ENCODE measurements at places on chromosomes 4 and X. TPM values are rescaled to one million over a fixed set of nuclear protein-coding genes. Genes with fewer than 3 reads are reported as not detected.

NAA11 gene
- total RNA-seq: not detected

UGT2B7 gene
- total RNA-seq: not detected

GRCh38 chr4:174422893-174423256 is 99.4 kb downstream of the HPGD start:
- no peak overlapping the region for H3K4me3 ChIP-seq
- H3K27ac ChIP-seq: no peak overlapping the region
- peaks cover 11% of the 10 kb centered on the region for H3K27me3 ChIP-seq
- peaks cover 10% of the 10 kb centered on the region for H3K4me1 ChIP-seq
- H3K36me3 ChIP-seq: no peaks in the 10 kb centered on the region

GRCh38 chrX:12946406-12946805 is 28.5 kb upstream of the TMSB4X start:
- no peaks in the 10 kb centered on the region for H3K27me3 ChIP-seq
- peak overlapping the region; percentile 96 for H3K27ac ChIP-seq
- H3K4me1 ChIP-seq: peaks cover 50% of the 10 kb centered on the region
- no peak for DNase-seq
- H3K4me3 ChIP-seq: no peak overlapping the region

- H3K36me3 ChIP-seq: no peaks in the 10 kb centered on the region
- peaks cover 63% of the 10 kb centered on the region for H3K27me3 ChIP-seq
- peak overlapping the region; percentile 70 for H3K4me3 ChIP-seq
- peak; percentile 10 for DNase-seq
- peaks cover 27% of the 10 kb centered on the region for H3K4me1 ChIP-seq
- H3K27ac ChIP-seq: no peak overlapping the region
Observed at GRCh38 chr4:125316401-125316790, 1.6 kb downstream of the FAT4 start.

- H3K27me3 ChIP-seq: no peaks in the 10 kb centered on the region
- H3K4me1 ChIP-seq: peaks cover 38% of the 10 kb centered on the region
- peak; percentile 26 for DNase-seq
- H3K4me3 ChIP-seq: peak overlapping the region; percentile 3
Observed at GRCh38 chrX:39487166-39487968, 610.4 kb downstream of the BCOR start.

GRCh38 chrX:135596495-135596894 is 76.0 kb downstream of the INTS6L start:
- peak; percentile 58 for DNase-seq
- no peaks in the 10 kb centered on the region for H3K4me1 ChIP-seq
- no peaks in the 10 kb centered on the region for H3K36me3 ChIP-seq
- H3K27ac ChIP-seq: no peak overlapping the region

AWAT1 gene
- total RNA-seq: not detected

DNA sequence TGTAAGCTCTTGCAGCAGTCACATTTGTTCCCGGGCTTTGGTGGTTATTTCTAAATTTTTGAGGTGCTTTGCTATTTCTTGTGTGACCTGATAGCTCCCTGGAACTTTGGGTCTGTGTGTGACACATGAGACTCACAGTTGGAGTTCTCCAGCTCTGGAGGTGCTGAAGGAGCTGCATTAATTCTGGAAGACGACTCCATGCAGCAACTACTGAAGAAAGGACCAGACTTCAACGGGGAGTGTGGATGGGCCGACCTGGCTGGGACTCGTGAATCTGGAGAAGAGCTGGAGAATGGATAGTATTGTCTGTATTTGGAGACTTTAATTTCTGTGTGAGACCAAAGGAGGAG is 1.5 kb downstream of the MRFAP1 start:
- peaks cover 29% of the 10 kb centered on the region for H3K4me1 ChIP-seq
- peak overlapping the region; percentile 99 for H3K27ac ChIP-seq
- H3K27me3 ChIP-seq: no peaks in the 10 kb centered on the region
- DNase-seq: no peak
- peak overlapping the region; percentile 100 for H3K4me3 ChIP-seq
- H3K36me3 ChIP-seq: peaks cover 33% of the 10 kb centered on the region

ARMCX1 gene
- 1.6 TPM for total RNA-seq

- H3K27ac ChIP-seq: no peak overlapping the region
- H3K27me3 ChIP-seq: peaks cover 1% of the 10 kb centered on the region
- no peaks in the 10 kb centered on the region for H3K4me1 ChIP-seq
- no peak for DNase-seq
- no peaks in the 10 kb centered on the region for H3K36me3 ChIP-seq
Observed at GRCh38 chr4:5511791-5512190, 196.6 kb downstream of the EVC2 start.

- no peak for DNase-seq
- H3K4me1 ChIP-seq: peaks cover 74% of the 10 kb centered on the region
- H3K4me3 ChIP-seq: peak overlapping the region; percentile 81
- no peaks in the 10 kb centered on the region for H3K27me3 ChIP-seq
Observed at GRCh38 chr4:89300499-89300898, 7.1 kb downstream of the GPRIN3 start.

DNA sequence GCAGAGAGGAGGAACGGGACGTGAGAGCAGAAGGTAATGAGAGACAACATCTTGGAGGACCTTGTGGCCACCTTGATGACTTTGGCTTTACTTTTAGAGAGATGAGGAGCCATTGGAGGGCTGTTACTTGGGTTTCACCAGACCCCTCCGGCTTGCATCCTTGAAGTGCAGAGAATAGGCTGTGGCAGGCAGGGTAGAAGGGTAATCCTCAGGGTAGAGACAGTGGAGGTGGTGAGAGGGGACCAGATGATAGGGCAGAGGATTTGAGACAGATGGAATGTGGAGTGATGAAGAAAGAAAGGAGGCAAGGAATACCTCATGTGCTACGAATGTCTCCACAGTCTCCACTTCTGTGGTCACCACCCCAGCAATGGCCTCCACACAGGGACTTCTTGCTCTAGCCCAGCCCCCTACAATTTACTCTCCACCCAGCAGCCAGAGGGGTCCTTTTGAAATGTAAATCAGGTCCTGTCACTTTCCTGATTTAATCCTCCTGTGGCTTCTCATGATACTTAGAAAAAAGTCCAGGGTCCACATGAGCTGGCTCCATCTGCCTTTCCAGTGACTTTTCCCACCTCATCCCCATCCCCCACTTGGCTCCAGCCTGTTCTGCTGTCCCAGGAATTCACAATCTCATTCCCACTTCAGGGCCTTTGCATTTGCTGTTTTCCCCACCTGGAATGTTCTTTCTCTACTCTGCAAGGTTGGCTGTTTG is 115.0 kb downstream of the PJA1 start:
- no peak for DNase-seq
- no peaks in the 10 kb centered on the region for H3K27me3 ChIP-seq

TMEM31 gene
- 0.52 TPM for total RNA-seq

DNA sequence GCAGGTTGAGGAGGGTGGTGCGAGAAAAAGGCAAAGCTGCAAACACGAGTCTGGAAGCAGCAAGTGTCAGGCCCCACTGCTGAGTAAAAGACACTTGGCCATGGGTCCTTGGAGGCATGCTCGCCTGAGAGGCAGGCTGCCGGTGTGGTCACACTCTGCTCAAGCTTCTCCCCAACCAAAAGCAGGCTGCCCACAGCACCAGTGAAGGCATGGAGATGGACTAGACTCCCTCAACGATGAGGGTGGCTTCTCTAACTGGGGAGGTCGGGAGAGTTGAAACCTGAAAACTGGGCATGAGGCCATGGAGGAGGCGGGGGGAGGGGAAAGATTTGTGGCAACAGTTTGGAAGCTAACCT is 86.5 kb downstream of the ATG4A start:
- no peaks in the 10 kb centered on the region for H3K36me3 ChIP-seq
- no peak overlapping the region for H3K4me3 ChIP-seq
- H3K4me1 ChIP-seq: no peaks in the 10 kb centered on the region
- no peak for DNase-seq

FAM47E gene
- total RNA-seq: not detected

DNA sequence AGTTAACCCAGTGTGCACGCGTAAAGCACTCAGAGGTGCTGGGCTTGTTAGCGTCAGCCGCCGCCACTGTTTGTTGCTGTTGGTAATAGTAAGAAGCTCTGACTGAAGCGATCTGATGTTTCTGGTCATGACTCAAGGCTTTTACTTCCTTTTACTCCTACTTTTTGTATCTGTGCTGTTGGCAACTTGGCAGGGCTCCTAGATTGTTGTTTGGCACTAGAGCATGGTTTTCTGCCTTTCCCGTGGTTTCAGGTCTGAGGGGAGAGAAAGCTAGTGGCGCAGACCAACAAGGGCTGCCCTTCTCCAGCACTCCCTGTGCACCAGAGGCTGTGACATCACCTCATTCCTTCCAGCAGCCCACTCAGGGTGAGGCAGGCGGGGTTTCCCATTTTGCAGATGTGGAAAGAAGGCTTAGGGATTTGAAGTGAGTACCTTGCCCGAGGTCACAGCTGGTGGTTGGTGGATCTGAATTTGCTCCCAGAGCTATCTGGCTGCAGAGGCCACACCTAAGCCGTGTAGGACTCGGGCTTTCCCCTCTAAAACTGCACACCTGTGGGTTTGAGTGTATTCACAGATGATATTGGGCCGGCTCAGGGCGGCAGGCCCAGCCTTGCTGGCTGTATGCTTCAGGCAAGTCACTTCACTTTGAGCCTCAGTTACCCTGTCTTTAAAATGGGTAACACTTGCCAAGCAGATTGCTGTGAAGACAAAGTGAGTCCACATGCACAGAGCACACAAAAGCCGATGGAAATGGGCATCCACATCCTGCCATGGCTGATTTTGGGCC is 51.2 kb upstream of the TADA2B start:
- H3K36me3 ChIP-seq: peaks cover 7% of the 10 kb centered on the region
- DNase-seq: peak; percentile 26
- H3K27ac ChIP-seq: no peak overlapping the region

DNA sequence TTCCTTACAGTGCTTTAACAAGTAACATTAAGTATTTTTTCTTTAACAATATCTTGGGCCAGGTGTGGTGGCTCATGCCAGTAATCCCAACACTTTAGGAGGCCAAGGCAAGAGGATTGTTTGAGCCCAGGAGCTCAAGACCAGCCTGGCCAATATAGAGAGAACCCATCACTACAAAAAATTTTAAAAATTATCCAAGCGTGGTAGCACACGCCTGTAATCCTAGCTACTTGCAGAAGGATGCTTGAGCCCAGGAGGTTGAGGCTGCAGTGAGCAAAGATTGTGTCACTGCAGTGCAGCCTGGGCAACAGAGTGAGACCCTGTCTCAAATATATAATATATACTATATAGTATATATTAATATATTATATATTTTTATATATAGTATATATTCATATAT is 162.2 kb downstream of the ZNF674 start:
- no peak for DNase-seq
- H3K27ac ChIP-seq: no peak overlapping the region
- H3K4me3 ChIP-seq: no peak overlapping the region
- no peaks in the 10 kb centered on the region for H3K4me1 ChIP-seq
- H3K36me3 ChIP-seq: no peaks in the 10 kb centered on the region

DNA sequence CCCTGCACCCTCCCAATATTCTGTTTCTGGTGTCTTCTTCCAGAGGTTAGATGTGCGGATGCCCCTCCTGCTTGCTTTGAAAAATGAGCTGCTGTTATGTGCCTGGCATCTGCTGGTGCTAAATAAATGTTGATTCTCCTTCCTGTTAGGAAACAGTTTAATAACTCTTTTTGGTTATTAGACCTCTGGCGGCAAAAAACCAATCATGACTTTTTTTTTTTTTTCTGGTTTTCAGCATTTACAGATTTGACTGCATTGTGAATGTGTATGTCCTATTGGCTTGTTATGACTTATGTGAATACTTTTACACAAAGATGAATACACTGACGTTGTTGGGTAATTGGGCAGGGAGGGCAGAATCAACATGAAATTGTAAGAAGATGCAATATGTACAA is 13.6 kb upstream of the TMEM156 start:
- peak; percentile 50 for DNase-seq
- H3K27ac ChIP-seq: peak overlapping the region; percentile 95
- H3K4me3 ChIP-seq: peak overlapping the region; percentile 87
- no peaks in the 10 kb centered on the region for H3K27me3 ChIP-seq
- H3K36me3 ChIP-seq: peaks cover 11% of the 10 kb centered on the region

Measured in activated CD4-positive, alpha-beta memory T cell treated with anti-CD3 and anti-CD28 coated beads for 36 hours (primary cell).